ENCODE measurements at places on chromosomes 11 and 22. TPM values are rescaled to one million over a fixed set of nuclear protein-coding genes. Genes with fewer than 3 reads are reported as not detected.

- H3K27ac ChIP-seq = no peak overlapping the region
- no peaks in the 10 kb centered on the region for H3K4me1 ChIP-seq
- no peak overlapping the region for H3K4me3 ChIP-seq
- peaks cover 20% of the 10 kb centered on the region for H3K27me3 ChIP-seq
Measured at GRCh38 chr11:116644941-116645305, 127.9 kb downstream of the BUD13 start.

Gene BTG4
- total RNA-seq = not detected

DNA sequence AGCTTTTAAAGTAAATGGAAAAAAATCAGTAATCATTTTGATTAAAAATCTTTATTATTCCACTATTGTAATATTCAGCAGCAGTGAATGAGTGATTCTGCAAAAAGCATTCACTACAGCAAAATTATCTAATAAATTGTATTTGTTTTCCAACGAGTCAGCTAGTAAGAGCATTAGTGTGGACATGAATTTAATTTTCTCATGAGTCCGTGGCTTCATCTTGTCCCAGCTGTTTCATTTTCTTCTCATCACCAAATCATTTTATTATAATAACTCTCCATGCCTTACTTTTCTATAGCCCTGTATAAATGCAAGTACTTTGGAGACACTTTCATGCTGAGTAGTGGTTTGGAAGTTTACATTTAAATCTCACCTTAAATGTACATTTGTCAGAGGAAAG lies 66.2 kb downstream of the FANCF start:
- no peak overlapping the region for H3K27ac ChIP-seq
- H3K36me3 ChIP-seq = no peaks in the 10 kb centered on the region
- no peak for DNase-seq

DNA sequence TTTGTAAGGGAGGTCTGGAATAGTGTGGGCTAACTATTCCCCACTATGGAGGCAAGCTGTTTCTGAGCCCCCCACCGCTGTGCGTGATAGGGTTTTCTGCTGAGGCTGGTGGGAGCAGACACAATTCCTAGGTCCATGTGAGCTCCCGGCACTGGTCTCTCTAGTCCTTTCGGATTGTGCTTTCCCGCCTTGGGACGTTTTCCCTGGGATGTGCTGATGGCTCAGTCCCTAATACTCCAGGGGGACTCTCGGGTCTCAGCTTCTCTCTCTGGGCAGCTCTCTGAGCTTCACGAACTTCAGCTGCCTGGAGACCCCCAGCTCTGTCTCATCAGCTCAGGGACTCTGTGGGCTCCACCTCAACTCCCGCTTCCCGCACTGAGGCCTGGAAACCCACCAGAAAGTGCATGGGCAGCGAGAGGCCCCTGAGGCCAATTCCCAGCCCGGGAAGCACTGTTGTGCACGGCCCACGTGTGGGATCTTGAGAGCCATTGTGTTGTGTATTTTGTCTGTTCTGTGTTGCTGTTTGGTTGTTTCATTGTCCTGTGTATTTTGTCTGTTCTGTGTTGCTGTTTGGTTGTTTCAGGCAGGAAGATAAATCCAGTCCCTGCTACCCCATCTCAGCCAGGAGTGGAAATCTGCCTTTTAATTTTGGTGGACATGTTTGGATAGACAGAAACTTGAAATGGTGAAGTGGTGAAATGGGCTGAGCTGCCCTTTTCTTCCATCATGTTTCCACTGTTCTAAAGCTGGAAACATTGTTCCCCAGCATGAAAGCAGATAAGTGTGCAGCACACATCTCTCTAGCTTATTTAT lies 12.7 kb upstream of the TNNT3 start:
- H3K27me3 ChIP-seq = peaks cover 41% of the 10 kb centered on the region
- no peak overlapping the region for H3K27ac ChIP-seq
- no peaks in the 10 kb centered on the region for H3K36me3 ChIP-seq
- no peak for DNase-seq
- H3K4me1 ChIP-seq = no peaks in the 10 kb centered on the region

DNA sequence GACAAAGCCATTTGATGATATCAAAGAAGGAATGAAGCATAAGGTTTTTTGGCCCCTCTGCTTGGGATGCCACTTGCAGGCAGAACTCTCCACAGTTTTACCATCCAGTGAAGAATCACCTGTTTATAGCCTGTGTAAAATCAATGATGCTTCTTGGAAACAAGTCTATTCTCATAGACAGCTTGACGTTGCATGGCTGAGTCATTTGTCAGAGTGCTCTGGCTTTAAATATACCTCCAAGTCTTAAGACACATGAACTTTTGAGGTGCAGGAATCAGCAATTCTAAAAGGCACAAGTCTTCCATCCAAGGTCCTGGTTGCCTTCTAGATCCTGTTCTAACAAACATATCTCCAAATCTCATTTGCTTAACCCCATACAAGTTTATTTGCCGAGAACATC lies 53.6 kb upstream of the KIRREL3 start:
- H3K4me1 ChIP-seq = no peaks in the 10 kb centered on the region
- no peak overlapping the region for H3K27ac ChIP-seq
- H3K4me3 ChIP-seq = no peak overlapping the region
- no peak for DNase-seq
